Stimulated activated memory B cell treated with anti-CD40 and anti-IgM and Interleukin-4, amounts not matched to agents 10 μg/mL and 1 μg/mL and 100 μg/mL, for 72 hours (primary cell): ENCODE measurements at places on chromosomes 7 and 10.

DNA sequence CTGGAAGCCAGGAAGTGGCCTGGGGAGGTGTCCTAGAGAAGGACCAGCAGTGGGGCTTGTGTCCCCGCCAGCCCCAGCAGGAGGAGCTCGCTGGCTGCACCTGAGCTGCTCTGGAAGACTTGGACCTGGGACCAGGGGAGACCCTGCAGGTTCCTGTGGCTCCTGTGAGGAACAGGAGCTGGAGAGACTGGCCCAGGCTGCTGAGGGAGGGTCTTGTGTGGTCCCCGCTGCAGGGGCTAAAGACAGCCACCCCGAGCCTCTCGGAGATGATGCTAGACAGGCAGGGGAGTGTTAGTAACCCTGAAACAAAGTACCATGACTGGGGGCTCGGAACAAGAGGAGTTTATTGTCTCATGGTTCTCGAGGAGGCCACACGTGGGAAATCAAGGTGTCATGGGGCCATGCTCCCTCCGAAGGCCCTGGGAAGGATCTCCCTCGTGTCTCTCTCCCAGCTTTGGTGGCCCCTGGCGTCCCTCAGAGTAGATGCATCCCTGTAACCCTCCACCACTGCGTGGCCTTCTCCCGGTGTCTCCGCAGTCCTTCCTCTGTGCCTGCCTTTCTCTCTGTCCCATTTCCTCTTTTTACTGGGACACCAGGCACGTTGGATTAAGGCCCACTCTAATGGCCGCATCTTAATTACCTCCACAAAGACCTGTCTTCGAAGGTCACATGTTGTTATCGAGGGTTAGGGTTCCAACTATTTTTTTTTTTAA, 348.4 kb downstream of the GLRX3 start:
- ATAC-seq = no peak

DNA sequence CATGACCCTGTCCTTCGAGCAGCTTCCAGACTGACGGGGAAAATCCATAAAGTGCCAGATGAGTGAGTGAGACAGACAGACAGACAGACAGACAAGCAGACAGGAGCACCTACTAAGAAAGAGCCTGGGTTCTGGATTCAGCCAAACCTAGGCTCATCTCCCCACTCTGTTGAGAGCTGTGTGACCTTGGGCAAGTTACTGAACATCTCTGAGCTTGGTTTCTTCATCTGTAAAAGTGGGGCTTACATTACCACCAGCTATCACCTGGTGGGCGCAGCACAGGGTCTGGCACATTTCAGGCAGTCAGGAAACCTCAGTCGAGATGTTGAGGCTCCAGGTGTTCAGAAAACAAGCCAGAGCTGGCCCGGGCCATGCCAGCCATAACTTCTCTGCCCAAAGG, 37.6 kb downstream of the C10orf105 start:
- ATAC-seq = no peak

- ATAC-seq = no peak
Observed at GRCh38 chr10:132742167-132742836, 43.6 kb downstream of the NKX6-2 start.

GRCh38 chr10:75058161-75058560, 53.3 kb upstream of the SAMD8 start:
- no peak for ATAC-seq

DNA sequence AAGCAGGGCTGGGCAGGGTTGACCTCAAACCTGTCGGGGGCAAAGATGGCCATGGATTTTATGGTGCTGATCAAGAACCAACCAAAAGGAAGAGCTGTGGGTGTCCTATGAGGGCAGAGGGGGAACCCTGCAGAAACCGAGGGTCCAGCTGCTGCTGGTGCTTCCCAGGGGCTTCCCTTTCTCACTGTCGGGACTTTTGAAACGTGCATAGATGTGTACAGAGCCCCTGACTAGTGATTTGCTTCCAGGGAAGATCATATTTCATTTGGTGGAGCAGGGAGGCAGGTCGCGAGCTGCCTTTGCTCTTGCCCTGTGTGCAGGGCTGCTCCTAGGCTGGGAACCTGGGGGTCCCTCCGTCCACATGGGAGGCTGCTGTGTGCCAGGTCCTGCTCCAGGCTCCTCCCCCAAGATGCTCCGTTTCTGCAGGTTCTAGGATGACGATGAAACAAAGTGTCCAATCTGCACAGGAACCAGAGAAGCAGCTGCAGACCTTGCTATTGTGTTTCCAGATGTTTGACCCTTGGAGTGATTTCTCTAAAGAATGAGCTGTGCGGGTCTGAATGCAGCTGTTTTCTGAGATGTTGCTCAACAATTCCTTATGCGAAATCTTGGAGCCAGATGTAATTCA, 9.4 kb upstream of the INPP5A start:
- ATAC-seq = no peak

- no peak for ATAC-seq
Observed at GRCh38 chr10:91391920-91392319, 18.2 kb upstream of the HECTD2 start.

DNA sequence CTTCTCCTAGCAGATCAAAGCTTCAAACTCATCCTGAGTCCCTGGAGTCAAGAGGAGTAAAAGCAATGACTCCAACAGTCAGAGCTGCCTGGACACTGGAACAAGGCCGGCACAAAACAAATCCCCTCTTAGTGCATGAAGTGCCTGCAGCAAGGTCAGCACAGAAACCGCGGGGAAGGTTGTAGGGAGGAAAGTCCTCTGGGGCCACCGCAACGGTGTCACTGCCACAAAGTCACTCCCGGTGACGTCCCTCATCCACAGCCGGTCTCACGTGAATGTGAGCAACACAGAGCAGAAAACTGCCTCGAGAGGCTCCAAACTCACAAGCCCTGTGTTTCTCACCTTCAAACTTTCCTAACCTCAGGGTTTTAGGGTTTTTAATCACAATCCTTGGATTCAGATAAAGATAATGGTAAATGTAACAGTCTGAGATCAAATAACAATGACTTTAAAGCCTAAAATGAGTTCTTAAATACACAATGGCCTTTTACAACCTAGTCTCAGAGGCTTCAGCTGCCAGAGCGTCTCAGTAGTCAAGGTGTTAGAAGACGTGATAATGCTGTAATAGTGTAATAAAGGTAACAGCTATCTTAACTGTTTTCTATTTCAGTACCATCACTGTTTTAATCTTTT, 274.3 kb downstream of the ZMYND11 start:
- ATAC-seq = no peak

DNA sequence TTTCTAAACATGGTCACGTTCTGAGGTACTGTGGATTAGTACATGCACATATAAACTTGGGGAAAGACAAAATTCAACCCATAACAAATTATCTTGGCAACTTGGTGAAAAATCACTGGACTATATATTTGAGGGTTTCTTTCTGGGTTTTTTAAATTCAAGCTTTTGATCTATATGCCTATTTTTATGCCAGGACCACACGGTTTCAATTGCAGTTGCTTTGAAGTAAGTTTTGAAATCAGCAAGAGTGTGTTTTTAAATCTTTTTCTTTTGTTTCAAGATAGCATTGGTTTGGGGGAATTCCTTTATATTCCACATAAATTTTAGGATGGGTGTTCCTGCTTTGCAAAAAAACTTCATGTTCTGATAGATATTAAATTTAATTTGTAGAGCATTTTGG, 406.4 kb upstream of the VWC2 start:
- no peak for ATAC-seq

- no peak for ATAC-seq
Observed at GRCh38 chr10:74977072-74977471, 134.4 kb upstream of the SAMD8 start.

GRCh38 chr7:47345857-47346298, 236.0 kb downstream of the TNS3 start:
- ATAC-seq = no peak

- ATAC-seq = no peak
Observed at GRCh38 chr7:24781106-24781505, 23.8 kb upstream of the GSDME start.

- peak; percentile 42 for ATAC-seq
Observed at GRCh38 chr10:11539191-11539868, 72.1 kb downstream of the USP6NL start.

DNA sequence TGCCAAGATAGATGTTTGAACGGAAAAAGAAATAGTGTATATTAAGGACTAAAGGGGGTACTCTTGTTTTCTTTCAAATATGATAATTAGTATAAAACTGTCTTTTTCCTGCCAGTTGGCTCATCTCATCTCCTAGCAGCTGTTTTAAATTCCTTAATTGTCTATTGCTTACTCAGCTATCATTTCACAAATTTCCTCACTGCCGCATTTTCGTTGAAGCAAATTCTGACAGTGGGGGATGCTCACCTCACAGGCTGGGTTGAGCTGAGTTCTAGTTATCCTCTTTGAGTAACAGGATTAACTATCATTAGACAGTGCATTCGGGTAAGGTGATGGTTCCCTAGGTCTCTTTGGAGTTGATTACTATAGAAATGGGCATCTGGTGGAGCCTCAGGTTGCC, 592.0 kb downstream of the AUTS2 start:
- no peak for ATAC-seq

DNA sequence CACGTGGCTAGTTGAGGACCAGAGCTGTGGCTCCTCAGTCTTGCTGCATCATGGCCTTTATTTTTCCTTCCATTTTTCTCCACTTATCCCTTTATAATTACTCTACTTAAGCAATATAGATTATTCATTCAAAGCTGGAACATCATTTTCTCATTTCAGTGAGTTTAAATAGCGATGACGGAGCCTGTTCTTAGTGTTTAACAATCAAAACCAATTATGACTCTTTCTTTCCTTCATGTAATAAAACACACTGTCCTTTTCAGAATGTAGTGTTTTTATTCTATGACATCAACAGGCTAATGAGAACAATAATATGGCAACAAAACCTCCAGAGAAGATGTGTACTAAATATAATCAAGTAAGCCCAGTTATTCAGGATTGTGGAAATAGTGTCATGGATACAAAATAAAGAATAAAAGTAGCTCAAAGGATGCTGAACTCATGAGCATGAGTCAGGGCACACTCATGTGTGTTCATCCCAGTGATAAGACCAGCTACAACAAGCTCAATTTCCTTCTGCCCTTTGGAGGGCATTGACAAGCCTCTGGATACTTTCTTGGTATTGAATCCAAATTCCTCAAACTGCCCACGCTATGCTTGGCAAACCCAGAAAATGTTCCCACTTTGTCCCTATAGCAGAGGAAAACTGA, 188.4 kb downstream of the CYP26A1 start:
- ATAC-seq = no peak

DNA sequence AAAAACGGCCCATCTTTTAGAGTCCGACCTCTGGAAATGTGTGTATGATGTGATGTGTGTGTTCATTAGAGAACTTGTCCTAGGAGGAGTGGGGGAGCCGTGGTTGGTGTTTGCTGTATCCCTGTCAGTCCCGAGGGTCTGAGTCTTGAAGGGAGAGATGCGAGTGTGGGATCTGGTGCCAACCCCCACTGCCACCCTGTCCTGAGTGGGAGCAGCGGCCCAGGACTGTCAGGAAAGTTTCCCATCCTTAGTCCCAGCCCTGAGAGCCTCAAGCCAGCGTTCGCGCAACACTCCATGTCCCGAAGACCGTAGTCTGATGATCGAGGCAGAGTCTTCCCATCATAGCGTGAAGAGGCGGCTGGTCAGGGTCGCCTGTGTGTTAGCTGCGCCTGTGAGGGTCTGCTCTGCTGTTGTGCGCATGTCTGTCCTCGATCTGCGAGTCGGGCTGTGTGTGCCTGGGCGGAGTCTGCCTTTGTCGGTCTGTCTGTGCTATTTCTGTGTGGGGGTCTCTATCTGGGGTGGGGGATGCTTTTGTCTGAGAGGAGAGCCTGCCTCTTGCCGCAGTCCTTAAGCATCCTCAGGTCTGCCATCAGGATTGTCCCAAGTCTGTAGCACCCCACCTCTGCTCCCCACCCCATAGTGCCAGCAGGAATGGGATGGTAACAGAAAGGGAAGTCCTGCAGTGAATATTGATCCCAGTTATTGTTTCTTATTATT, 514 bp upstream of the CHAT start:
- ATAC-seq = no peak

DNA sequence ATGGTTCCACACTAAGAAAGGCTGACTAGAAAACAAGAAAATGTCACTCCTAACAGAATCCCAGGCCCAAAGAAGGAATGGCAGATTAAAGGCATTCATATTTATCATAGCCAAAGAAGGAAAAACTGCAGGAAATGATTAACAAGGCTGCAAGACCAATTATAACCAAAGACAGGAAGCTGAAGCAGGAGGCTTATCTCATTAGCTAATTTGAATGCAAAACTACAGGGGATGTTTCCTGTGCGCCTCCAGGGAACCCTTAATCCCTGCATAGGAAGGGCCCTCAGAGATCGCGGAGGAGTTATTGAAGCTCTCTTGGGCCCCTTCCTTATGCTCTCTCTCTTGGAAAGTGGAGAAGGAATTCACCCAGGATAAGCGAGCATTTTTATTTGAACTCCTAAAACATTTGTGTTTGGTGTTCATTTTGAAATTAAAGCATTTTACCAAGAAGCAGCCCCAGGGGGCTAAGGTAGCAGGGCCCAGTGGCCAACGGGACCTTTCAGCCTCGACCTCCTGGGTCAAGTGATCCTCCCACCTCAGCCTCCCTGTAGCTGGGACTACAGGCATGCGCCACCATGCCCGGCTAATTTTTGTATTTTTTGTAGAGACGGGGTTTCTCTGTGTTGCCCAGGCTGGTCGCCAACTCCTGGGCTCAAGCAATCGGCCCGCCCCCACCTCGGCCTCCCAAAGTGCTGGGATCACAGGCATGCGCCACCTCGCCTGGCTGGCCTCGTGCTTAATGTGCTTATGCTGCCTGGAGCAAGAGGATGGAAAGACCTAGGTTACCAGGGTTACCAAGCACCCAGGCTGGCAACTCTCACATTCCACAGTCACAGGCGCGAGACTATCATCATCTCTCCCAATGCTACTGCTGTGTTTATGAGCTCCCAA, 24.1 kb upstream of the PROSER2 start:
- ATAC-seq = no peak

GRCh38 chr7:114900127-114900526, 21.8 kb upstream of the MDFIC start:
- ATAC-seq = no peak

- no peak for ATAC-seq
Observed at GRCh38 chr7:38880454-38880853, 28.5 kb downstream of the VPS41 start.

GRCh38 chr7:126443951-126444350, 808.8 kb downstream of the GRM8 start:
- ATAC-seq = no peak

- no peak for ATAC-seq
Observed at GRCh38 chr10:78473006-78473405, 439.3 kb downstream of the RPS24 start.

DNA sequence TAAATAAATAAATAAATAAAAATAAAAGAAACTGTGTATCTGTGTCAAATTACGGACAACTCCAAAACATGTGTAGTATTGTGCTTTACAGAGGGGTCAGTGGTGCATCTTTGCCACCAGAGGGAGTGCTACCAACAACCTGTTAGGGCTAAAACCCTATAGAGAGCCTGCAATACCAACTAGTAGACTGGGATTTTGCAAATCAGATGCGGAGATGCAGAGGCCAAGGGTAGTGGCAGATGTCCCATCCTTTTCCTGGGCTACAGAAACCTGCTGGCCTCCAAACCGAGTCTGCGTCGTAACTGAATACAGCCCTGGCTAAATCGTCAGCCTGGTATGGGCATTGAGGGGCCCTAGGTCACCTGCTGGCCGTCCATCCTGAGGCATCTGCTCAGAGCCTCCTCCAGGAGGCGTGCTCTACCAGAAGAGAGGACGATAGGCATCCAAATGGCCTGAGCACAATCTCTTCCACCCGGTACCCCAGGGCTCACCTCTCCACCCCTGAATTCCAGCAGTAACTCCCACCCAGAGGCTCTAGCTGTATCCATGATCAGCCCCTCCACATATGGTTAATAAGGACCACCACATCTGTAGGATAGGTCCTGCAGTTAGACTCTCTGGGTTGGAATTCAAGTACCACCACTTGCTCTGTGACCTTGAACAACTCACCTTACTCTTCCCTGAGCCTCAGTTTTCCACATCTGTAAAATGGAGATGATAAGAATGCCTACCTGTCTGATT, 6.2 kb upstream of the RRP12 start:
- peak; percentile 98 for ATAC-seq
